ENCODE measurements at places on chromosomes 6 and 20. TPM values are rescaled to one million over a fixed set of nuclear protein-coding genes. Genes with fewer than 3 reads are reported as not detected.

The CTAGE9 gene
- not detected for total RNA-seq

The OR2B3 gene
- not detected for total RNA-seq

The PREX1 gene
- total RNA-seq: 6.1 TPM

The OOEP gene
- not detected for total RNA-seq

The CCN6 gene
- total RNA-seq: not detected

The TMEM181 gene
- 32.8 TPM for total RNA-seq

The TMEM170B gene
- total RNA-seq: 6.3 TPM

The CFAP61 gene
- total RNA-seq: not detected

The TFAP2D gene
- not detected for total RNA-seq

The C6orf141 gene
- 0.17 TPM for total RNA-seq

The CDH22 gene
- total RNA-seq: not detected

The TNF gene
- total RNA-seq: 0.14 TPM

The BCAS1 gene
- total RNA-seq: under 0.01 TPM

The RPS21 gene
- total RNA-seq: 1,245 TPM

The CPXM1 gene
- 47.0 TPM for total RNA-seq

The TCF15 gene
- total RNA-seq: 3.1 TPM

The NCOA5 gene
- total RNA-seq: 13.7 TPM

The PPP1R14C gene
- not detected for total RNA-seq

The RSPO3 gene
- 5.7 TPM for total RNA-seq

The OPRM1 gene
- not detected for total RNA-seq

The MRPS10 gene
- total RNA-seq: 57.7 TPM

The HLA-DRB5 gene
- not detected for total RNA-seq

The ILRUN gene
- total RNA-seq: 39.3 TPM

The EBF4 gene
- total RNA-seq: 0.25 TPM

The AIG1 gene
- 28.9 TPM for total RNA-seq

The SLC4A11 gene
- total RNA-seq: 0.17 TPM

The EDN1 gene
- total RNA-seq: 0.49 TPM

The TFAP2A gene
- total RNA-seq: 2.3 TPM

The ZNF165 gene
- total RNA-seq: 2.7 TPM

The EYS gene
- total RNA-seq: not detected

The RIMS4 gene
- 10.9 TPM for total RNA-seq

The REV3L gene
- total RNA-seq: 13.7 TPM

The SLC17A4 gene
- total RNA-seq: not detected

The PROKR2 gene
- total RNA-seq: not detected

The RIMS1 gene
- total RNA-seq: not detected

The MKKS gene
- total RNA-seq: 9.2 TPM

The PPT2 gene
- total RNA-seq: 38.5 TPM

The EPHA7 gene
- total RNA-seq: 1.5 TPM

The LRRC1 gene
- 8.6 TPM for total RNA-seq

Measured in G401 (cell line).